ENCODE measurements at places on chromosomes 4 and X.
A peak's percentile ranks its signal among the peaks of the same experiment; 100 is the strongest.

DNA sequence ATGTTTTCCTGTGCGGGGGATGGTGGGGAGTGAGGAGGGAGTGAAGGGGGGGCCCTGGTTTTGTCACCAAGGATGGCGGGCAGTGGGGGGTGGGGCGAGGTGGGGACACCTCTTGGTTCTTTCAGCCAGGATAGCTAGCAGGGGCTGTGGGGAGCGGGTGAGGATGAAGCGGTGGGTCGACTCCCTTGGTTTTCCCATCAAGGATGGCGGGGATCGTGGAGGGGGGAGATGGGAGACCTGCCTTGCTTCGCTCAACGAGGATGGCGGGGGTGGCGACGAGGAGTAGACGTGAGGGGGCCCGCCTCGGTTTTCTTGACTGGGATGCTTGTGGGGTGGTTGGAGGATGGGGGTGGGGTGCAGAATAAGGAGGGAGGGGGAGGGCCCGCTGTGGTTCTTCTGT, 643 bp downstream of the FHL1 start:
- DNase-seq, result no peak

GRCh38 chrX:119760026-119760877, 1.9 kb downstream of the SOWAHD start:
- no peak for DNase-seq

DNA sequence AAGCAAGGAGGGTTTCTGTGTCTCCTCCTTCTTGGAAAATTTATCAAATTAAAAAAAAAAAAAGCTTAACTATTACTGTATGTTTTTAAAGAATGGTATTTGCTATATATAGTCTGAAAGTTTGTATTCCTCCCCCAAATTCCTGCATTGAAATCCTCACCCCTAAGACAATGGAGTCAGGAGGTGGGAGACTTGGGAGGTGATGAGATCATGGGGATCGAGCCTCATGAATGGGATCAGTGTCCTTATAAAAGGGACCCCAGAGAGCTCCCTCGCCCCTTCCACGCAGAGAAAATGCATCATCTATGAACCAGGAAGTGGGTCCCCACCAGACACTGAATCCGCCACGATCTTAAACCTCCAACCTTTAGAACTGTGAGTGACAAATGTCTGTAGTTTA, 50.1 kb downstream of the DHRSX start:
- DNase-seq, result no peak

DNA sequence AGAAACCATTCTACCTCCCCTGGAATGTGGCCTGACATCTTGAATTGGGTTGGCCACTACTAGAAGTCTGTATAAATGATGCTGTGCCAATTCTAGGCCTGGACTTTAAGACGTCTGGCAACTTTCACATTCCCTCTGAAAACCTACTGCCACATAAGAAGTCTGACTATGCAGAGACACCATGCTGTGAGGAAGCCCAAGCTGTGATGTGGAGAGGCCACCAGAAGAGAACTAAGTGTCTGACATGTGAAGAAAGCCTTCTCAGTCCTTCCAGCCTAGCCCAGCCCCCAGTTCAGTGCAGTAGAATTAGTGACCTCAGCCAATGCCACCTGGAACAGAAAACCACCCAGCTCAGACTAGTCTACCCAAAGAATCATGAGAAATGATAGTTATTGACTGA, 24.2 kb upstream of the FAM9C start:
- DNase-seq, result no peak

DNA sequence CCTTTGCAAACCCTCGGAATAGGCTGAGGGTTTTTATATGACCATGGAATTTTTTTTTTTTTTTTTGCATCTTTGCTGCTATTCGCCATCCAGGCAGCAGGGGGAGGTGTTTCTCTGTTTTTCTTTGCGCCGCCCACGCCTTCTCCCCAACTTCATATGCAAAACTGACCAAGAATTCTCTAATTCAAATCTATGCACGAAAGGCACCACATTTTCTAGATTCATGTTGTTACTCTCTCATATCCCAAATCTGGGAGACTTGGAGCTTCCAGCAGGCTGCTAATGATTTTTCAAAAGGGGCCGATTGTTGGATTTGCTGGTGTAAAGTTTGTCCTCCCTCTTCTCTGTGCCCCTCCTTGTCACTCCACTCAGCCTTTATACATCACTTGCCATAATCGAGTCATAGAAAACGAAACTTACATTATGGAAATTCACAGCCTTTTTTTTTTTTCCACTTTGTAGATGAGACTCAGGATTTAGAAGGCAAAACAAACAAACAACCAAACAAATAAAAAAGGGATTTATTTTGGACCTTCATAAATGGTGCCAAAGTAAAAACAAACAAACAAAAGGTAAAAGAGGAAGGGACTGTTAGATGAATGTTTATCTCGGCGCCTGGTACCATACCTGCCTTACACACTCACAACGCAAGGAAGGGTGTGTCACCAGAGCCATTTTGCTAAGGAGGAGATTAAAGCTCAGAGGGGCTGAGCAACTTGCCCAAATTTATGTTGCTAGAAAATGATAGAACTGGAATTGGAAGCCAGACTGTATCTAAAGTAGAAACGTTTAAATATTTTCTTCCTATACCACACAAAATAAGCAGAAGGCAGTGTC, 29.3 kb upstream of the BOD1L1 start:
- DNase-seq, result peak; percentile 15

DNA sequence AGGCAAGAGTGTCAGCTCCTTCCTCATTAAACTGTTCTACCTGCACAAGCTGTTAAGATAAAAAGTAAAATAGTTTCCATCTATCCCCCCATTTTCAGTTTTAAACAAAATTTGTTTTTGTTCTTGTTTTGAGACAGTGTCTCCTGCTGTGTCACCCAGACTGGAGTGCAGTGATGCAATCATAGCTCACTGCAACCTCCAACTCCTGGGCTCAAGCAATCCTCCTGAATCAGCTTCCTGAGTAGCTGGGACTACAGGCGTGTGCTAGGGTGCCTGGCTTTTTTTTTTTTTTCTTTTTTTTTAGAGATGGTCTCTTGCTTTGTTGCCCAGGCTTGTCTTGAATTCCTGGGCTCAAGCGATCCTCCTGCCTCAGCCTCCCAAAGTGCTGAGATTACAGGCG, 105.4 kb downstream of the HS6ST2 start:
- DNase-seq, result no peak

DNA sequence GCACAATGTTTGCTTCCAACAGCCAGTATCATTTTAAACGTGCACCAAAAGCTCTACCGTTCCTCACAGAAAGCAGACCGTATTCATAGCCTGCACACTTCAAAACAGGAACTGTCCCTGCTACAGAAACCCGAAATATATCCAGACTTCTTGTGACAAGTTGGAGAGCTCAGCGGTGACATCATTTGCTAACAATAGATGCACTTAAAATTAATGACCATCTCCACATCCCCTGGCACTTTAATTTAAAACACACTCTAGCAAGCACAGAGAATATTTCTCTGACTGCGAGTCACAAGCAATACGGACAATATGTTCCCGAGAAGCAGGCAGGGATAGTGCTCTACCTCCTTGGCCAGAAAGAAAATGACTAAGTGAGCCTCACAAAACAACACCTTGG, 2.5 kb downstream of the NYX start:
- no peak for DNase-seq

All from Jurkat, Clone E6-1 (cell line).